Endothelial cell of umbilical vein (primary cell): ENCODE measurements at places on chromosomes 2 and 18. TPM values are rescaled to one million over a fixed set of nuclear protein-coding genes. Genes with fewer than 3 reads are reported as not detected.

The OR6B2 gene
- total RNA-seq, result not detected in 2 replicates

The EN1 gene
- total RNA-seq, result not detected in 2 replicates

The DLX2 gene
- total RNA-seq, result not detected in 2 replicates

The ALPG gene
- not detected in 2 replicates for total RNA-seq

The SCN9A gene
- 1.6 and 1.8 TPM in 2 replicates for total RNA-seq

The MATN3 gene
- 3.4 and 6.1 TPM in 2 replicates for total RNA-seq

The C2orf15 gene
- total RNA-seq, result not detected in 2 replicates

The HOXD12 gene
- total RNA-seq, result not detected in 2 replicates
